Body of pancreas (tissue), 4 donors: ENCODE measurements at places on chromosomes 11 and 22.

- H3K27me3 ChIP-seq = no peaks in the 10 kb centered on the region
- no peak overlapping the region for H3K4me3 ChIP-seq
- H3K27ac ChIP-seq = no peak overlapping the region
- no peak for DNase-seq
These were observed 20.1 kb downstream of the KCNJ5 start for GRCh38 chr11:128911239-128911638.

- H3K27ac ChIP-seq = no peak overlapping the region
- no peak for DNase-seq
- H3K27me3 ChIP-seq = no peaks in the 10 kb centered on the region
These were observed 375.1 kb downstream of the BUD13 start for GRCh38 chr11:116397602-116398084.

- no peak overlapping the region for H3K4me3 ChIP-seq
- DNase-seq = no peak
- no peaks in the 10 kb centered on the region for H3K27me3 ChIP-seq
- H3K27ac ChIP-seq = no peak overlapping the region
These were observed 26.6 kb downstream of the CCDC90B start for GRCh38 chr11:83259559-83259958.

DNA sequence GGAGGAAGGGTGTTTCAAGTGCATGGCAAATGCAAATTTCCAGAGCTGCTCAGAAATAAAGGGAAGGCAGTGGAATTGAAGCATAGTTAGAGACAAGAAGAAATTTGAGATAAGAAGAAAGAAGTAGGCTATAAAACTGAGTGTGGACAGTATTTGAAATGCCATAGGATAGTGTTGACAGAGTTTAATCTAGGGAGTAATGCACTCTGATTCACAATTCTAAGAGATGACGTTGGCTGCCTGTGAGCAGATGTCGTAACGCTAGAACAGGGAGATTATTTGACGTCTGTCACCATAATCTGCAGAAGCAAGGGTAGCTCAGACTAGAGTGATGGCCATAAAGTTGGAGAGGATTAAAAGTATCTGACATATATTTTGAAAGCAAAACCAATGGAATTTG is 389.9 kb upstream of the KIRREL3 start:
- H3K27ac ChIP-seq = no peak overlapping the region
- no peak for DNase-seq
- no peaks in the 10 kb centered on the region for H3K4me1 ChIP-seq
- no peak overlapping the region for H3K4me3 ChIP-seq
- no peaks in the 10 kb centered on the region for H3K27me3 ChIP-seq
- no peaks in the 10 kb centered on the region for H3K36me3 ChIP-seq

DNA sequence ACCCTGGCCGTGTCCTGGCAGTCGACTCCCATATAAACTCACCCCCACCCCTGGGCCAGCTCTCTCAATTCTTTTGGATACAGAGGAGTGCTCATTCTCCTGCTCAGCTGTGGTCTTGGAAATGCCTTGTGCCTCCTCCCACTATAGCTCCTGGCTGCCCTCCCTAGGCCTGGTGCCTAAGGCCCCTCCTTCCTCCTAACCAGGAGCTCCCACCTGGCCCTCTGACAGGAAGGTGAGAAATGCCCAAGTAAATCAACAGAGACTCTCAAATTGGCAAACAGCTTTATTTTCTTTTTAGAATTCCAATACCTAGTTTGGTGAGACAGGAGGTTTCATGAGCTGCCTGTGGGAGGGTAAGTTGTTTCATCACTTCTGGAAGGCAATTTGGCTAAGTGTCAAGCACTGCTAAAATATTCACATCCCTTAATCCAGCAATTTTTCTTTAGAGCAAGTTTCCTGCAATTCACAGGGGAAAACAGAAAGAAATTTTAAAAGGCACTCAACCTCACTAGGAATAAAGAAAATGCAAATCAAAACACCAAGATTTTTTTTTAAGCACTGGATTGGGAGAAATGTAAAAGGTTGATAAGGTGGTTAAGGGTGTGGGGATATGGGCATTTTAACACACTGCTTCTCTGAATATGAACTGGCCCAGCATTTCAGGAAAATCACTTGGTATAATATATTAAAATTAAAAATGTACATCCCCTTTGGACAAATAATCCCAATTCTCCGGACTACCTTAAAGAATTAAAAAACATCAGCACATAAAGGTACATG is 209.7 kb upstream of the ARHGAP20 start:
- H3K4me1 ChIP-seq = peaks cover 13% of the 10 kb centered on the region
- no peaks in the 10 kb centered on the region for H3K27me3 ChIP-seq
- H3K4me3 ChIP-seq = no peak overlapping the region

- H3K4me3 ChIP-seq = no peak overlapping the region
- no peak overlapping the region for H3K27ac ChIP-seq
- no peaks in the 10 kb centered on the region for H3K27me3 ChIP-seq
- H3K4me1 ChIP-seq = peaks cover 17% of the 10 kb centered on the region
- DNase-seq = no peak
- H3K36me3 ChIP-seq = no peaks in the 10 kb centered on the region
These were observed 9.5 kb upstream of the MICAL2 start for GRCh38 chr11:12100841-12101242.

GRCh38 chr11:72241291-72241781 is 2.6 kb downstream of the PHOX2A start:
- peaks cover 30% of the 10 kb centered on the region for H3K4me1 ChIP-seq
- no peak overlapping the region for H3K27ac ChIP-seq
- DNase-seq = no peak
- H3K27me3 ChIP-seq = peaks cover 40% of the 10 kb centered on the region

- peak; percentile 35 for DNase-seq
- no peaks in the 10 kb centered on the region for H3K27me3 ChIP-seq
- peak overlapping the region; percentile 91 for H3K27ac ChIP-seq
- H3K36me3 ChIP-seq = no peaks in the 10 kb centered on the region
These were observed 533 bp downstream of the SERGEF start for GRCh38 chr11:18012122-18012905.

- H3K27me3 ChIP-seq = no peaks in the 10 kb centered on the region
- no peak overlapping the region for H3K4me3 ChIP-seq
- H3K4me1 ChIP-seq = peaks cover 35% of the 10 kb centered on the region
- no peak overlapping the region for H3K27ac ChIP-seq
- DNase-seq = no peak
These were observed 2.3 kb downstream of the GATD1 start for GRCh38 chr11:774873-775592.

- no peak overlapping the region for H3K27ac ChIP-seq
- H3K4me1 ChIP-seq = peaks cover 26% of the 10 kb centered on the region
- H3K36me3 ChIP-seq = no peaks in the 10 kb centered on the region
- H3K27me3 ChIP-seq = peaks cover 5% of the 10 kb centered on the region
These were observed 2.9 kb downstream of the B3GNT6 start for GRCh38 chr11:77037057-77037456.

- H3K27me3 ChIP-seq = no peaks in the 10 kb centered on the region
- H3K4me1 ChIP-seq = no peaks in the 10 kb centered on the region
- H3K27ac ChIP-seq = no peak overlapping the region
- no peaks in the 10 kb centered on the region for H3K36me3 ChIP-seq
- no peak for DNase-seq
- no peak overlapping the region for H3K4me3 ChIP-seq
These were observed 19.4 kb downstream of the MUC5AC start for GRCh38 chr11:1177020-1177770.

DNA sequence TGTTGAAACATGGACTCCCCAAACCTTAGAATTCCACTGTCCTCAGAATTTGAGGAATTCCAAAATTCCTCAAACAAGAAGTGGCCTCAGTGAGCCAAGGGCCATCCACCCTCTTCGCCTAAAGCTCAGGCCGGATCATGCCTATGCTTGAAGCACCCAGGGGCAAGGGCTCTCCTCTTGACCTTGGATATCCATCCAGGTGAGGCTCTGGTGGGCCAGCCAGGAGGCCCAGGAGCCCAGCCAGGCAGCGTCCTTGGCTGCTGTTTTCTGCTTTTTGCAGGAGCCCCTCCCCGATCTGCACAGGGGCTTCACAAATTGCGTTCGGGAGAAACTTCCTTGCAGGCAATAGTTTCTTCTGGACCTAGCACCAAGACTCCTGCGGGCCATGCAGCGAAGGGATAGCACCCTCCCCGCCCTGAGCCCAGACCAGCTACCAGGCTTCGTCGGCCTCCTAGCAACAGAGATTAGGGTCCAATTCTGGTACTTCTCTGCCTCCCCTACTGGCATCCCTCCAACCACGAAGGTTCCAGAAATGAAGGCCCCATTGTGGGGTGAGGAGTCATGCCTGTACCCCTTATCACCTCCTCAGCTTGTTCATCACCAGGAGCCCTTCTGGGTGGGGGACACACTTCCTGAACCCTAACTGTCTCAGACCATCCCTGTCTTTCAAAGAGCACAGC is 2.0 kb downstream of the PHLDA2 start:
- H3K27ac ChIP-seq = no peak overlapping the region
- no peak for DNase-seq
- H3K4me1 ChIP-seq = peaks cover 33% of the 10 kb centered on the region
- peaks cover 5% of the 10 kb centered on the region for H3K27me3 ChIP-seq
- no peak overlapping the region for H3K4me3 ChIP-seq
